ENCODE measurements at places on chromosomes 6 and 20. TPM values are rescaled to one million over a fixed set of nuclear protein-coding genes. Genes with fewer than 3 reads are reported as not detected.

The KIAA1755 gene
- polyA plus RNA-seq: not detected

DNA sequence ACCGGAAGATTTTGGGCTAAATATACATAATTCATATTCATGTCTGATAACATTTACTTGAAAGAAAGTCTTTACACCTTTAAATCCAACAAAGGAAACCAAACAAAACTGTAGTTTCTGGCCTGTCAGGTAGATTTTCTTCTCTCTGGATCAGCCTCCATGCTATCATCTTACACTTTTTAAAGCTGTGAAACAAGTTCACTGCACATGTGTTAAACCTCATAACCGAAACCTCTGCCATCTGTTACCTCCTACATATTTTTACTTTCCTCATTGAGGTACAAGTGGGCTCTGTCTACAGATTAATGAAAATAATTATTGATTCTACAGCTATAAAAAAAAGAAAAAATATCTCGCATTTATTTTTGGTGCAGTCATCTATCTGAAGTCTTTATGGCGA lies 149.9 kb downstream of the RALGAPA2 start:
- no peak overlapping the region for H3K27ac ChIP-seq
- H3K4me1 ChIP-seq: peaks cover 10% of the 10 kb centered on the region
- H3K36me3 ChIP-seq: no peaks in the 10 kb centered on the region
- H3K4me3 ChIP-seq: no peak overlapping the region
- no peak for DNase-seq
- H3K27me3 ChIP-seq: no peaks in the 10 kb centered on the region

- no peak for DNase-seq
- H3K36me3 ChIP-seq: no peaks in the 10 kb centered on the region
- no peak overlapping the region for H3K27ac ChIP-seq
- H3K4me3 ChIP-seq: no peak overlapping the region
- no peaks in the 10 kb centered on the region for H3K27me3 ChIP-seq
- peaks cover 6% of the 10 kb centered on the region for H3K4me1 ChIP-seq
These were observed 66.0 kb downstream of the GRM4 start for GRCh38 chr6:34079899-34080298.

DNA sequence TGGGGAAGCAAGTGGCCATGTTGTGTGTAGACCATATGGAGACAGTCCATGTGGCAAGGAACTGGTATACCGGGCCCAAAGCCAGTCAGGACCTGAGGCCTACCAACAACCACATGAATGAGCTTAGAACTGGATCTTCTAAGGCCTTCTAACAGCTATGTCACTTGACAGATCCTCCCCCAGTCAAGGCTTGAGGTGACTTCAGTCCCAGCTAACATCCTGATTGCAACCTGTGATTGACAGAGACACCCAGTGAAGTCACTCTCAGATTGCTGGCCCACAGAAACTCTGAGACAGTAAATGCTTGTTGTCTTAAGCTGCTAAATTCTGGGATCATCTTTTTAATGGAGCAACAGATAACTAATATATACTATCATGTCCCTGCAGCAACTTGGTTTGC lies 32.9 kb downstream of the AHI1 start:
- no peak for DNase-seq
- no peak overlapping the region for H3K4me3 ChIP-seq
- no peaks in the 10 kb centered on the region for H3K36me3 ChIP-seq
- no peaks in the 10 kb centered on the region for H3K27me3 ChIP-seq
- H3K4me1 ChIP-seq: no peaks in the 10 kb centered on the region

- no peaks in the 10 kb centered on the region for H3K27me3 ChIP-seq
- no peak within 1 kb of the TSS for H3K27ac ChIP-seq
- peaks cover 3% of the 10 kb centered on the region for H3K36me3 ChIP-seq
- H3K4me3 ChIP-seq: no peak within 1 kb of the TSS
- no peak for DNase-seq
These were observed at the start of gene TMEM244 for GRCh38 chr6:129860908-129861665. Gene TMEM244 (minus strand): TSS chr6:129861315. CDS start chr6:129861188, 127 bp downstream.

DNA sequence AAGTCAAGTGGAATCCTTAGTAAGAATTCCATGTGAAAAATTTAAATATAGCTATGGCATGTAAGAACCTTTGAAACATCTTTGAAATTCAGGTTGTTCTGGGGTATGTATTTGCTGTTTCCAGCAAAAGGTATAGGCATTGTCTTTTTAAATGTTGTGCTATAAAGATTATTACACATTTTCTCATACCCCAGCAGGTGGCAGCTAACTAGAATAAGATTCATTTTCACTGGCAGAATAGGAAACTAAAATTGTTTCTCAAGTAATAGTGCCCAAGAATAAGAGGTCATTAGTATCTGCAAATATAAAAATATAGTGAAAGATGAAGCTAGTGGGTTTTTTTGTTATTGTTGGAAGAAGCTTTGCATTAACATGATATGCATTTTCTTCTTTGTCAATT lies 1.8 kb downstream of the GRIK2 start:
- DNase-seq: no peak
- H3K4me1 ChIP-seq: peaks cover 16% of the 10 kb centered on the region
- H3K27me3 ChIP-seq: peaks cover 86% of the 10 kb centered on the region

- no peak for DNase-seq
- H3K27me3 ChIP-seq: no peaks in the 10 kb centered on the region
- H3K36me3 ChIP-seq: no peaks in the 10 kb centered on the region
- H3K4me3 ChIP-seq: no peak overlapping the region
- H3K27ac ChIP-seq: no peak overlapping the region
- H3K4me1 ChIP-seq: peaks cover 3% of the 10 kb centered on the region
These were observed 69.8 kb upstream of the CCN6 start for GRCh38 chr6:111984081-111984480.

GRCh38 chr6:111114087-111114443 lies 26.8 kb downstream of the SLC16A10 start:
- DNase-seq: no peak
- no peak overlapping the region for H3K4me3 ChIP-seq
- no peaks in the 10 kb centered on the region for H3K27me3 ChIP-seq

DNA sequence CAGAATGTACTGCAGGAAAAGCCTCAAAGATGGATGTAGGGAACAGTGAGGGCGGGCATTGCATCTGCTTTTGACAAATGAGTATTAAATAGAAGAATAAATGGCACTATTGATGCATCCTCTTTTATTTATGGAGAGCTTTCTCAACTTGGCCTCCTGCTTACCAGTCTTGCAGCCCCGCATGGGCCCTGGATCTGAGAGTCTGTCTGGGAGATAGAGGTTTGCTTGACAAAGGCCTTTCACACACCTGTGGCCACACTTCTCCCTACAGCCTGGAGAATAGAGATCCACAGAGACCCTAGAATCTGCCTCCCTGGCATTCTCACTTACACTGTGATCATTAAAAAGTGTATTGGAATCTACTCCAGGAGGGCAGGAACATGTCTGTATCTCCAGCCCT lies 203.8 kb upstream of the CDH4 start:
- no peak overlapping the region for H3K27ac ChIP-seq
- H3K27me3 ChIP-seq: no peaks in the 10 kb centered on the region
- H3K4me1 ChIP-seq: no peaks in the 10 kb centered on the region
- no peak overlapping the region for H3K4me3 ChIP-seq
- H3K36me3 ChIP-seq: no peaks in the 10 kb centered on the region

The BCAS1 gene
- polyA plus RNA-seq: 0.19 TPM

- H3K4me1 ChIP-seq: no peaks in the 10 kb centered on the region
- no peak for DNase-seq
- no peaks in the 10 kb centered on the region for H3K36me3 ChIP-seq
- no peaks in the 10 kb centered on the region for H3K27me3 ChIP-seq
- H3K27ac ChIP-seq: no peak overlapping the region
- no peak overlapping the region for H3K4me3 ChIP-seq
These were observed 60.0 kb upstream of the AHI1 start for GRCh38 chr6:135557582-135557981.

The METTL24 gene
- not detected for polyA plus RNA-seq

- H3K4me1 ChIP-seq: no peaks in the 10 kb centered on the region
- no peak overlapping the region for H3K4me3 ChIP-seq
- H3K27me3 ChIP-seq: no peaks in the 10 kb centered on the region
- no peak overlapping the region for H3K27ac ChIP-seq
These were observed 3.4 kb downstream of the LY86 start for GRCh38 chr6:6591778-6592465.

DNA sequence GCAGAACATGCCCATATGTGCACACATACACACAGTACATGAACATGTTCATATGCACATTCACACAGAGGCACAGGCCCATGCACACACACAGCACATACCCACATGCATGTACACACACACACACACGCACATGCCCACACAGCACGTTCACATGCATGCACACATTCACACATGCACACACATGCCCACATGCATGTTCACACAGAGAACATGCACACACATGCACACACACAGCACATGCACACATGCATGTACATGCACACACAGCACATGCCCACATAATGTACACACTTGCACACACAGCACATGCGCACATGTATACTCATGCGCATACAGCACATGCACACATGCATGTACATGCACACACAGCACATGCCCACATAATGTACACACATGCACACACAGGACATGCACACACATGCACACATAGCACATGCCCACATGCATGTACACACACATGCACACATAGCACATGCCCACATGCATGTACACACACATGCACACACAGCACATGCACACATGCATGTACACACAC lies 25.9 kb downstream of the RNASET2 start:
- no peaks in the 10 kb centered on the region for H3K36me3 ChIP-seq
- H3K27ac ChIP-seq: no peak overlapping the region
- H3K4me1 ChIP-seq: no peaks in the 10 kb centered on the region

DNA sequence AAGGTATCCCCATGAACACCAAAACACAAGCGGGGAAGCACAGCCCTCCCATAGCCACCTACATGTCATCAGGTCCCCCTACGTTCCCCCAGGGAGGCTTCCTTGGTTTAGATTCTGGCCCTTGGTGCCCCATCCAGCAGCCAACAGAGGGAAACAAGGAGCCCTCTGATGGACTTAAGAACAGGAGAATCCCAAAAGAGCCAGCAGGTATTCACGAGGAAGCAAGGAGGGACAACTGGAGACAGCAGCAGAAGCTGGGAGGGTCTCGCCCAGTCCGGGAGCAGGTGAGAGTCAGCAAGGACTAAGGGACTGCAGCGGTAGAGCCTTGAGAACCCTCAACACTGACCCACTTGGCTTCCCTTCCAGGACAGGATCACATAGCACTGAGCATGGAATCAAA lies 58.4 kb upstream of the TOP1 start:
- H3K4me3 ChIP-seq: no peak overlapping the region
- H3K36me3 ChIP-seq: no peaks in the 10 kb centered on the region
- peaks cover 4% of the 10 kb centered on the region for H3K4me1 ChIP-seq
- H3K27me3 ChIP-seq: no peaks in the 10 kb centered on the region
- DNase-seq: peak; percentile 31
- no peak overlapping the region for H3K27ac ChIP-seq

DNA sequence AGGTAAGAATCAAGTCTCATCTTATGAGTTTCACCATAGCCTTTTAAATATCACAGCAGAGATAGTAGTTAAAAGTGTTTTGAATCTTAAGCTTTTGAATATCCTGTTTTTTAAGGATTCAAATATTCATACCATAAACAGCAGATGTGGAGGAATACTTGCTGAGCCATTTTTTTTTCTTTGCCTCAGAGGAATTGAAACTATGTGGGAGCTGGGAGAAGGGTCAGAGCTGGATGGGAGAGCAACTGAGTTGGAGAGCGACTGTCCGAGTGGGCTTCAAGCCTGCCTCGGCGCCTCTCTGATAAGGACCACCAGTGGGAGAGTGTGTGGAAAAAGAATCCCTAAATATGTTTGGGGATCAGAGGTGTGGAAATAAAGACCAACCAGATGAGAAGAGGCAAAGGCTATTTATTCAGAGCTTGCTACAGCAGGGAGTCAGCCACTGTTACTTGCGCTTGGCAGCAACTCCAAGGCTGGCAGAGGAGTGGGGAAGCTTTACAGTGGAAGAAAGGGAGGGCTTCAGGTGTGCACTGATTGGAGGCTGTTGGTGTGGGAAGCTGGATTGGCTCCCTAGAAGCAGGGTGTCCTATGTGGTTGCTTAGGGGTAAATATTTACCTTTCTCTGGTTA lies 34.3 kb upstream of the MCUR1 start:
- peak overlapping the region; percentile 72 for H3K27ac ChIP-seq
- no peaks in the 10 kb centered on the region for H3K36me3 ChIP-seq
- peaks cover 19% of the 10 kb centered on the region for H3K4me1 ChIP-seq

DNA sequence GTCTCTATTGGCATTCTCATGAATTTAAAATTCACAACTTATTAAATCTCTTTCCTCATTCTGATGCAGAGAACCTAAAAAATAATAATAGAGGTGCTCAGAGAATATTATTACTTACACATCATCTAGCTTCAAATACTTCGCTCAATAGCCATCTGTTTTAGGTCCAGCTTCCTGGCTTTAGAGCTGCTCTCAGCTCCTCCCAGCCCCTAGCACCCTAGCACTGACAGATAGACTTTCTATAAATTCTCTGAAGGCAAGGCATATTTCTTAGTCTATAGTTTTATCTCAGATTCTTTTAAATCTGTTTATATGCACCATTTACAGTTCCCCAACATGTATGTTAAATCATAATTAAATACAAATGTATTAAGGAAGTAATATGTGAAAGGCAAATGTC lies 281.3 kb downstream of the PTPRK start:
- no peak overlapping the region for H3K4me3 ChIP-seq
- peaks cover 11% of the 10 kb centered on the region for H3K4me1 ChIP-seq
- H3K36me3 ChIP-seq: no peaks in the 10 kb centered on the region
- no peaks in the 10 kb centered on the region for H3K27me3 ChIP-seq
- no peak overlapping the region for H3K27ac ChIP-seq

GRCh38 chr6:84536885-84537638 lies 227.3 kb downstream of the TBX18 start:
- H3K27me3 ChIP-seq: no peaks in the 10 kb centered on the region
- no peak overlapping the region for H3K4me3 ChIP-seq
- no peaks in the 10 kb centered on the region for H3K36me3 ChIP-seq
- H3K4me1 ChIP-seq: no peaks in the 10 kb centered on the region

GRCh38 chr20:52129611-52130010 lies 62.0 kb downstream of the ZFP64 start:
- no peaks in the 10 kb centered on the region for H3K36me3 ChIP-seq
- no peak for DNase-seq
- no peaks in the 10 kb centered on the region for H3K4me1 ChIP-seq

GRCh38 chr20:37896932-37897548 lies 5.9 kb upstream of the VSTM2L start:
- peak; percentile 75 for DNase-seq
- H3K27ac ChIP-seq: no peak overlapping the region
- no peaks in the 10 kb centered on the region for H3K4me1 ChIP-seq
- no peaks in the 10 kb centered on the region for H3K36me3 ChIP-seq
- no peak overlapping the region for H3K4me3 ChIP-seq

The NOX3 gene
- not detected for polyA plus RNA-seq

DNA sequence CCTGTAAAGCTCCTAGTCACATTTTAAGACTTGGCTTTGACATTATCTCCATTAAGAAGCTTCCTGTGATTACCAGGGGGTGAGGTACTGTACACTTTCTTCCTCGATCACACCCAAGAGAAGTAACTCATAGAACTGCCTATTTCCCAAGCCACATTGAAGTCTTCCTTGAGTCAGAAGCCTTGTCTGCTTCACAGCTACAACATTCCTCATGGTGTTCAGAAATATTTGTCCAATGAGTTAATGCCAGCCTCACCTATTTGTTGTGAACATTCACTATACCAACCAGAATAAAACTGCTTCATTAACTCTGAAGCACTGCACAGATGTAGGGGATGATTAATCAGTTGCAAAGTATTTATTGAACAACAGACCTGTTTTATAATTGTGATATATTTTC lies 622.3 kb downstream of the PTPRT start:
- no peaks in the 10 kb centered on the region for H3K4me1 ChIP-seq
- no peak for DNase-seq
- no peak overlapping the region for H3K27ac ChIP-seq

GRCh38 chr6:1636971-1637871 lies 27.5 kb downstream of the FOXC1 start:
- no peak overlapping the region for H3K27ac ChIP-seq
- H3K4me1 ChIP-seq: no peaks in the 10 kb centered on the region
- no peaks in the 10 kb centered on the region for H3K27me3 ChIP-seq
- H3K36me3 ChIP-seq: no peaks in the 10 kb centered on the region

- H3K4me3 ChIP-seq: no peak overlapping the region
- peaks cover 5% of the 10 kb centered on the region for H3K4me1 ChIP-seq
These were observed 6.9 kb upstream of the RRBP1 start for GRCh38 chr20:17688965-17689364.

The TNFRSF21 gene
- polyA plus RNA-seq: 22.1 TPM

Measured in GM23338 (cell line).